ENCODE measurements at places on chromosomes 6 and 20. TPM values are rescaled to one million over a fixed set of nuclear protein-coding genes. Genes with fewer than 3 reads are reported as not detected.

LHFPL5 gene
- not detected for total RNA-seq

DNA sequence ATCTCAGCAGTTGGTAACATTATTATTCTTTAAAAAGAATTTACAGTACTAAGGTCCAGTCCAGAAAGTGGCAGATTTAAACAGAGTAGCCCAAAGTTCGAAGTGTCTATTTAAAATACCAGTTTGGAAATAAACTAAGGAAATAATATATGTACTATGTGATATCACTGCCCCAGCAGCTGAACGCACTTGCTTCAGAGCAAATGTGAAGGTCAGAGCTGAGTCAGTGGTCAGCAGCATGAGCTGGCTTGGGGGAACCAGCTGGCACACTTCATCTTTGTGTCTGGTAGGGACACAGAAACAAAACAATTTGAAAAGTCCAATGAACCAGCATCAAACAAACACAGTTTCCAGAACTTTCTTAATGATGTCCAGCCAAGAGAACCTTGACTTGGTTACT lies 15.4 kb downstream of the TMEM14B start:
- no peak for DNase-seq

RSPH9 gene
- total RNA-seq: 0.16 TPM

SS18L1 gene
- 8.9 TPM for total RNA-seq

- no peak for DNase-seq
Measured at GRCh38 chr6:51613558-51613957, 473.9 kb downstream of the PKHD1 start.

UBD gene
- total RNA-seq: 0.35 TPM

PGC gene
- total RNA-seq: not detected

HLA-DQA2 gene
- total RNA-seq: 1.6 TPM

DCDC2 gene
- not detected for total RNA-seq

GRCh38 chr20:11766961-11767360 lies 150.7 kb upstream of the BTBD3 start:
- DNase-seq: no peak

ZSWIM3 gene
- 1.4 TPM for total RNA-seq

GRCh38 chr6:1856381-1856780 lies 246.7 kb downstream of the FOXC1 start:
- no peak for DNase-seq

C6orf118 gene
- not detected for total RNA-seq

SLC32A1 gene
- not detected for total RNA-seq

SAYSD1 gene
- 10.9 TPM for total RNA-seq

ENPP1 gene
- total RNA-seq: 2.2 TPM

PCIF1 gene
- total RNA-seq: 21.8 TPM

GRCh38 chr20:5970381-5970780 lies 19.9 kb downstream of the MCM8 start:
- DNase-seq: no peak

PAK5 gene
- not detected for total RNA-seq

GRCh38 chr6:85044361-85044760 lies 280.0 kb upstream of the TBX18 start:
- DNase-seq: no peak

Measured in Right ventricle myocardium superior (tissue), 1 donor.